T-helper 2 cell (primary cell): ENCODE measurements at places on chromosomes 6 and 20.
A peak's percentile ranks its signal among the peaks of the same experiment; 100 is the strongest.

DNA sequence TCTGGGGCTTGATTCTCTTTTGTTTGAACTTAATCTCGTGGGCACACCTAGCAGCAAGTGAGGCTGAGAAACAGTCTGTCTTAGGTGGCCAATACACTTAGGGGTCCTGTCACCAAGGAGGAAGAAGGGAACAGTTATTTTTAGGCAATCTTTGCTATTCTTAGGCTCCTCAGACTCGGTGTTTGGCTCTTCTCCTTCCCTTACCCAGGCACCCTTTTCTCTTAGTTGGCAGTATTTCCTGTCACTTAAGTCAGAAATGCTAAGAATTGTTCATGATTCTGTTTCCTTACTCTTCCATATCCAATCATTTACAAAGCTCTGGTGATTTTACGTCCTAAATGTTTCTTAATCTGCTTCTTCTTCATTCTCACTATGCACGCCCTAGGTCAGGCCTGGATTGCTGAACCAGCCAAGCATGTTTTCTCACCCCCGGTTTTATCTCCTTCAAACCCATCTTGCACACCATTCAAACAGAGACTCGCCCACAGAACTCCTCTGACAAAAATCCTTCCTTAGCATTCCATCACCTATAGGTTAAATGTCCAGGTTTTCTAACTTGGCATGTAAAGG lies 45.2 kb upstream of the TMEM217 start:
- no peak for DNase-seq

DNA sequence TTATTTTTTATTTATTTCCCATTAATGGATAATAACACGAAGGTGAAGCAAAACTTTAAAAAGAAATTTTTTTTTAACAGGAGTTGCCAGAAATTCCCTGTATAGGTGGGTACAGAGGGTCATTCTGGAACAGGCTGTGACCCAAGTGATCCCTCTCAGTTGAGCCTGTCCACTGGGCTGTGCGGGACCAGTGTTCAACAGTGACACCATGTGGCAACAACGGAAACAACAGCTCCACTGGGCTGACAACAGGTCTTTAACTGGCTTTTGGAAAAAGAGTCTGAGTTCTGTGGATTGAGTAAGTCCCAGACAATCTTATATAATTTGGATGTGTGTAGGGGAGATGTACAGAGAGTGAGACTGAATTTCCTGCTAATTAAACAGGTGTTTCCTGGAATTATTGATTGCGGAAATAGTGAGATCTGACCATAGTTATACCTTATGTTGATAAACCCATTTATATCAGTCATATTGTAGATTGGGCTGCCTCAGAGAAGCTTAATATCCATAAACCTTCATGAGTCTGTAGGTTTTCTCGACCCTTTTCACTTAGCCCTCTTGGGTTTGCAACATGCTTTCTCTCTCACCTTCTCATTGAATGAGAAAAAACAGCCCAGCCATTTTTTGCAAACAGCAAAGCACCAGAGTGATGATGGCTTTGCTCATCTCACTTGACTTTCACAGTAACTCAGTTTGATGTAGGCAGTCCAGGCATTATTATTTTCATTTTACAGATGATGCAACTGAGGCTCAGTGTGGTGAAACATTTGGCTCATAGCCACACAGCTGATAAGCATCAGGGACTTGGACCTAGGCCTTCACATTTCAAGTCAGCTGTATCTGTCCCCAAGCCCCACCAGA lies 17.5 kb downstream of the KIAA1755 start:
- no peak for DNase-seq

DNA sequence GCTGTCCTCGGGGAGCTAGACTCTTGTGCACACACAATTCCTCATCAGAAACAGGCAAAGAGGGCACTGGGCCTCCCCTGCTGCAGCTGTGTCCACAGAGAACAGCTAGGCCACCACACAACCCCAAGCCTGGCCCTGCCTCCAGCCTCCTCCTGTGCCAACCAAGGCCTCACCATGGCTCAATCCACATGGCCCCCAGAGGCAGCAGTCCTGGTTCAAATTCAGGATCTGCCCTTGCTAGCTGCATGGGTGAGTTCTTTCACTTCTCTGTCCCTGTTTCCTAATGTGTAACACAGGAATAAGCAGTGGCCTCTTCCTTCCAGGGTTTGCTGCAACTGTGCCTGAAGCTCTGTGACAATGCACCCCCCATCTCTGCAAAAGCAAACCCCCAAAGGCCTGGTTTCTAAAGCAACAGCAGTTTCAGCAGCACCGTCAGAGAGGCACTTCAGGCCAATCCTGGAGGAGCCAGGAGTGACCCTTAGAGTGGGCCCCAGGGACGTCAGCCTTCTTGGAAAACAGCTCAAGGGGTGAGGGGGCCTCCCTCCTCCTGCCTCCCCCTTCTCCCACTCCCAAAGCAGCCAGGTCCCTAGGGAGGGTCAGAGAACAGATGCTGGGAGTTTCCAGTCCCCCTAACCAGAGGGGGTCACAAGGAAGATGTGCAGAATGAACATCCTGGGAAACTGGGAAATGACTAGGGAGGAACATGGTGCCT lies 2.2 kb downstream of the ADISSP start:
- no peak for DNase-seq

GRCh38 chr6:29680904-29681303 lies at the start of gene ZFP57:
TSS of gene ZFP57 (minus strand) at chr6:29681152. CDS start at chr6:29677003, 4,149 bp downstream.
- no peak for DNase-seq

- no peak for DNase-seq
Measured at GRCh38 chr20:64254571-64255360, 782 bp upstream of the PCMTD2 start.

DNA sequence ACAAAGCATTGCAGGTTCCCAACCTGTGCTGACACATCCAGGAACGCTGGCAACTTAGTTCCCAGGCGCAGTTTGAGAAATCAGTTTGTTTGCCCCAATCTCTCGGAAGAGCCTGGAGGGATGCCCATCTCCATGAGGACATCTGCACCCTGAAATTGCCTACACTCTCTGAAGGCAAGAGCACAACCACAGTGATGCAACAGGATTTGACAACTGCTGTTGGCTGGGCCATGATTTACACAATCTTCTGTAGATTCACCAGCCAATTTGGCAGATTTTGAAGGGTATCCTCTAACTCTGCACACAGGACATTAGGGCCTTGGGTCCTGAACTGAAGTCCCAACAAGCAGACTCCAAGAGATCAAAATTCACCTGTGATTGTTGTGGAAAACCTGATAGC lies 3.4 kb downstream of the APMAP start:
- DNase-seq, result no peak

DNA sequence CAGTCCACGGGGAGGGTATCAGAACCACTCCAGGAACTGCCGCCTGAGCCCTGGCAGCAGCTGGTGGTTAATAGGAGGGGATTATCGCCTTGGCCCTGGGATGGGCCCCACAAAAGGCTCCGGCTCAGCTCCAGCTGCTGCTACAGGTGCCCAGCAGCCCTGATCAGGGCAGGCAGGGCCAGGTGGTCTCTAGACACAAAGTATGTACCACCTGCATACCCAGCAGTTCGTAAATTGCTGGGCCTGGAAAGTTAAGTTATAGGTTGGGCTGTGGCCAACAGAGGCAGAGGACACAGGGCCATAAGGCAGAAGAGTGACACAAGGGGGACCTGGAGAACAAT lies 35.1 kb downstream of the RRBP1 start:
- DNase-seq, result no peak

- DNase-seq, result no peak
Measured at GRCh38 chr20:37185686-37186085, 6.3 kb upstream of the MROH8 start.

GRCh38 chr6:68740828-68741500 lies 105.9 kb downstream of the ADGRB3 start:
- DNase-seq, result no peak

DNA sequence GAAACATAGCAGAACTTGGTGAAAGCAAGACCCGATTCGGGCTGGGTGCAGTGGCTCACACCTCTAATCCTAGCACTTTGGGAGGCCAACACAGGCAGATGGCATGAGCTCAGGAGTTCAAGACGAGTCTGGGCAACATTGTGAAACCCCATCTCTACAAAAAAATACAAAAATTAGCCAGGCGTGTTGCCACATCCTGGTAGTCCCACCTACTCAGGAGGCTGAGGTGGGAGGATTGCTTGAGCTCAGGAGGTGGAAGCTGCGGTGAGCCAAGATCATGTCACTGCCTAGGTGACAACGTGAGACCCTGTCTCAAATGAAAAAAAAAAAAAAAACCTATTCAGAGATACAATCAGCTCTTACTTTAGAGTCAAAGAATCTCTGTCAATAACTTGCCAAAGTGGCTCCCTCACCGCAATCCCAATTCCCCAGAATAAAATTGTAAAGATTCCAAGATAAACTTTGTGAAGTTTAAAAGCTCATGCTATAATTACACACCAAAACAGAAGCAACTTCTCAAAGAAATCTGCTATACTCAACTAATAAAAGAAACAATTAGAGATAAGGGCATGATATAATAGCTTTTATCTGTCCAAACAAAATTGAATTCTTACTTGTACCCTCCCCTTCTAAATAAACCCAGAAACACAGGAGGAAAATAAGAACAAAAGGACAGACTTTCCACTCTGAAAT lies 33.6 kb downstream of the CDK19 start:
- DNase-seq, result peak; percentile 52

- no peak for DNase-seq
Measured at GRCh38 chr6:19669206-19669605, 168.0 kb upstream of the ID4 start.

DNA sequence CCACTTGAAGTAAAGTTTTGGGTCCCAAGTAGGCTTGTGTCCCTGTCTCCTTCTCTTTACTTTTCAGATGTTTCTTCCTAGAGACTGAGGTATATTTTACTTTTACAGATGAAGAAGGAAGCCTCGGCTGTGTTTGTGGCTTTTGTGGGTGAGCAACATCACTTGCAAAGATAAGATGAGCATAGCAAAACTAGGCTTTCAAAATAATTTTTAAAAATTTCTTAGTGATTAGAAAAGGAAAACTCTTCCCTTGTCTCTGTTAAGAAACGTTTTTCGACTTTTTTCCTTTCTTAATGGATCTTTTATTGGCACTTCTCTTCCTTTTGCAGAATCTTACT lies 7.6 kb downstream of the PTPN1 start:
- DNase-seq, result no peak

DNA sequence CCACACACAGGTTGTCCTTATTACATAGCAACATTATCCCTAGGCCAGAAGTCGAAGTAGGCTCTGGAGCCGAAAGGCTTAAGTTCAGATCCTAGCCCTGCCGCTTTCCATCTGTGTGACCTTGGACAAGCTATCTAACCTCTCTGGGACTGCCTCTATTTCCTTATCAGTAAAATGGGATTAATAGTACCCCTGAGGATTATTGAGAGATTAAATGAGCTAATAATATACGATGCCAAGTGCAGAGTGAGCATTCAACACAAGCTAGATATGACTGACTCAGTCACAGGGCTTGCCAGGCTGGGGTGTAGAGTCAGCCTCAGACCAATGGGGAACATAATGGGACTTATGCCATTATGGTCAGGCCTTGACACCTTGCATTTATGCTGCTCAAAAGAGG lies 8.9 kb upstream of the SPATA2 start:
- no peak for DNase-seq

DNA sequence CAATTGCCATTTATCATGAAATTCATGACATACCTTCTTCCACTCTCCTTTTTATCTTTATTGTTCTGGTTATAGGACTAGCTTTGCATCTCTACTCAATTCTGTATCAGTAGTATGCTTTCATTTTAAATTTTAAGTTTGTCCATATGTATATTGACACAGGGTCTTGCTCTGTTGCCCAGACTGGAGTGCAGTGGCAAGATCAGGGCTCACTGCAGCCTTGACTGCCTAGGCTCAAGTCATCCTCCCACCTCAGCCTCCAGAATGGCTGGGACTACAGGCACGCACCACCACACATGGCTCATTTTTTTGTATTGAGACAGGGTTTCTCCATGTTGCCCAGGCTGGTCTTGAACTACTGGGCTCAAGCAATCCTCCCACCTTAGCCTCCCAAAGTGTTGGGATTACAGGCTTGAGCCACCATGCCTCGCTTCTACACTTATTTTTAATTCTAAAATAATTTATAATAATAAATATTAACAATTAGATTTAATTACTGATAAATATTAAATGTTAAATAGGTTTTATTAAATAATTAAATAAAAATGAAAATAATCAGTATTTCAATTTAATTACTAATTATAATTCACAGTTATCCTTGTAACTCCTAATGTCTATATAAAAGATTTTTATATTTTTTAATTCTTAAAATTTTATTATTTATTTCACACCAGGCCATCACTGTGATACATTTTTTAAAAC lies 27.7 kb downstream of the TRIM38 start:
- DNase-seq, result no peak

DNA sequence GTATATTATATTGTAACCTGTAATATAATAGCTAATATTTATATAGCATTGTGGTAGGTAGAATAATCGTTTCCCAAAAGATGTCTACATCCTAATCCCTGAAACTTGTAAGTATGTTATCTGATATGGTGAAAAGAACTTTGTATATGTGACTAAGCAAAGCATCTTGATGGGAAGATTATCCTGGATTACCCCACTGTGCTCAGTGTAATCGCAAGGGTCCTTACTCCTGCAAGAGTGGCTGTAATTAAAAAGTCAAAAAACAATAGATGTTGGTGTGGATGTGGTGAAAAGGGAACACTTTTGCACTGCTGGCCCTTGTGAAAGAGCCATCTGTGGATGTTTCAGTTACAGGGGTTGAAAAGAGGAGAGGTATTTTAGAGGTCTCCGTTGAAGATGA lies 95.2 kb downstream of the EDN1 start:
- DNase-seq, result no peak

GRCh38 chr6:3913077-3913957 lies 64.1 kb downstream of the FAM50B start:
- no peak for DNase-seq

- DNase-seq, result no peak
Measured at GRCh38 chr6:39380837-39381549, 58.5 kb upstream of the KCNK16 start.

- DNase-seq, result no peak
Measured at GRCh38 chr6:95517004-95517403, 60.3 kb upstream of the MANEA start.

GRCh38 chr20:46237227-46237626 lies 71.1 kb downstream of the CDH22 start:
- DNase-seq, result no peak

GRCh38 chr6:43921039-43921438 lies 151.0 kb downstream of the VEGFA start:
- no peak for DNase-seq

DNA sequence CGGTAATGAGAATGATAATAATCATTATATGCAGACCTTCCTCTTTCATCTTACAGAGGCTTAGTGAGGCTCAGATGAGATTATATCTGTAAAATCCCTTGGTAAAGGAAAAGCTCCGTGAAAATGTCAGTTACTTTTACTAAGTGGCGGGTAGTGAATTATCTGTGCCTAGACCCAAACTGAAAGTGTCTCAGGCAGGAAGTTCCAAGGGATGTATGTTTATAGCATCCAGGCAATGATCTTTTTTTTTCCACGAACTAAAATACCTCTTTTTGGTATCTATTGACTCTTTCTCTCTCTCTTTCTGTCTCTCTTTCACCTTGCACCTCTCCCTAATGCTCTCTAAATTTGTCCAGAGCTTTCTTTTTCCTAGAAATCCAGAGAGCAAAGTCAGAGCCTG lies 5.0 kb downstream of the TCF21 start:
- no peak for DNase-seq

DNA sequence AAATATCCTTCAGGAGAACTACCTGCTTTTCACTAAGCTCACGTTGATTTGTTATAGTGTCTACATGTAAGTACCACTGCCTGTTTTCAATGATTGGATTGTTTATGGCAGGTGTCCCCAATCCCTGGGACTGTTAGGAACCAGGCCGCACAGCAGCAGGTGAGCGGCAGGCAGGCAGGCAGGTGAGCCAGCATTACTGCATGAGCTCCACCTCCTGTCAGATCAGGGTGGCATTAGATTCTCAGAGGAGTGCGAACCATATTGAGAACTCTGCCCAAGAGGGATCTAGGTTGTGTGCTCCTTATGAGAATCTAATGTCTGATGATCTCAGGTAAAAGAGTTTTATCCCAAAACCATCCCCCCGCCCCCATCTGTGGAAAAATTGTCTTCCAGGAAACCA lies 303.3 kb downstream of the EYA4 start:
- DNase-seq, result no peak
